ENCODE measurements at places on chromosomes 7 and 10.

DNA sequence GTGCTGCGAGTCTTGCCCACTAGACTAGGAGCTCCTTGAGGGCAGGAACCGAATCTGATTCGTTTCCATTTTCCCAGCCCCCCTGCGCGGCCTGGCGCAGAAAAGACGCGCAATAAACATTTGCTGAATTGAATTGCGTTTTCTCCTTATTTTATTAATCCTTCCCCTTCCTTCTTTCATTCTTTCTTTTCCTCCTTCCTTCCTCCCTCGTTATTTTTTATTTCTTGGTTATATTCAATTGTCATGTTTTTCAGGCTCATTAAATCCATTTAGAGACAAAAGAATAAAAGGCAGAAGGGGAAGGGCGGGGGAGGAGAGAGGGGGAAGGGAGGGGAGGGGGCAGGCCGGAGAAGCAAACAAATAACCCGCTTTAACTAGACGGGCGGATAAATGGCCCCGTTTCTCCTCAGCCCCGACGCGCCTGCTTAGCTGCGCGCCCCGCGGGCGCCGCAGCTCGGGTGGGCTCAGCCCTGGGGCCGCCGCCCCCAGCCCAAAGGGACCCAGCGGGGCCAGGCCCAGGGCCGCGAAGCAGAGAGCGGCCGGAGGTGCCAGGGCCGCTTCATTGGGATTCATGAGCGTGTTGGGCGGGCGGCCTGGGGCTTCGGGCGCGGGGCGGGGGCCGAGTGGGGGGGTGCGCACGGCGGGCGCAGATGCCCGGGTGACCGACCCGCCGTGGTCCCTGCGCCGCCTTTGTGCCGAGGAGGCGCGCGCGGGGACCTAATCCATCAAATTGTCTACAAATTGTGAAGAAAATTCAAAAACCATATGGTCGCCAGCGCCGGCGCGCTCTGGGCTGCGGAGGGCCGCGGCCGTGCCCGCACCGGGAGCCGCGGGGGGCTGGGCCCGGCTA lies 5.0 kb downstream of the LBX1 start:
- no peak for DNase-seq

- no peak for DNase-seq
Observed at GRCh38 chr10:43395571-43396060, 13.4 kb downstream of the HNRNPF start.

- no peak for DNase-seq
Observed at GRCh38 chr10:29443745-29444523, 155.1 kb downstream of the LYZL1 start.

- DNase-seq = no peak
Observed at GRCh38 chr10:606762-607544, 82.5 kb downstream of the DIP2C start.

- DNase-seq = no peak
Observed at GRCh38 chr7:128351296-128352152, 7.8 kb upstream of the RBM28 start.

GRCh38 chr7:95035295-95035694 lies 127.9 kb downstream of the PPP1R9A start:
- DNase-seq = no peak

DNA sequence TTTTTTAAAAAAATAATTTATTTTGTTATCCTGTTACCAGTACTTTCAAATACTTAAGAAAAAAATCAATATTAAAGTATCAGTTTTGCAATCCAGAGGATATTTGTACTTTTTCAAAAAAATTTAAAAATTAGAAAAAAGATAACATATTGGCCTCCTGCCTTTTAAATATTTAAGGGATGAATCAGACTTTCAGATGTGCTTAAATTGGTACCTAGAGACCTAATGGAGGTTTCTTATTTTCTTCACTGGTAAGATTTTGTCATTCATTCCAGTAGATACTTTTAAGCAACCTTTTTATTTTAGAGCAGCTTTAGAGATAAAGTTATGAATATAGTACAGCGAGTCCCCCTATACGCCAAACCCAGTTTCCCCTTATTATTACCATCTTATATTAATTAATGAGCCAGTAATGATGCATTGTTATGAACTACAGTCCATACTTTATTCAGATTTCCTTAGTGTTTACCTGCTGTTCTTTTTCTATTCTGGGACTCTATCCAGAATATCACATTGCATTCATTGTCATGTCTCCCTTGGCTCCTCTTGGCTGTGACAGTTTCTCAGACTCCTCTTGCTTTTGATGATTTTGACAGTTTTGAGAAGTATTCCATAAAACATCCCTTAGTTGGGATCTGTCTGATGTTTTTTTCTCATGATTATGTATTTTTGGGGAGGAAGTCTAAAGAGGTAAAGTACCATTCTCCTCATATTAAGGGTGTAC lies 34.2 kb downstream of the BICC1 start:
- DNase-seq = no peak

- DNase-seq = no peak
Observed at GRCh38 chr10:79910344-79910743, 38.6 kb downstream of the SFTPD start.

GRCh38 chr7:57339198-57339944 lies 110.6 kb upstream of the ZNF716 start:
- DNase-seq = no peak

- DNase-seq = no peak
Observed at GRCh38 chr10:89092439-89092838, 101.8 kb downstream of the FAS start.

DNA sequence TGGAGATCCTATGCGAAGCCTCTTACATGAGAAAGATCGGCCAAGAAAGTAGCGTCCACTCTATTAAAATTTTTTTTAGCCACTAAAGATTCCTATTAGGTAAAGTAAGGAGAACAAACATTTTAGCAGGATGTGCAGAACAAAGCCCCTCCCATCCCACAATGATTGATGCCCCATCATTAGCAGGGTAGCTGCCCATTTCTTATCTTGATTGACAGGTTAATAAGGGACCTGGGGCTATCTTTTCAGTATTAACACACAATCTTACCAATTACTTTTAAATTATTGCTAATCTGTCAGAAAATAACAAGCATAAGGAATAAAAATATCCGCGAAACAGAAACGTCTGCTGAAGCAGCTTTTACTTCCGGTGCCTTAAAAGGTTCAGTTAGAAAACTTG lies 5.1 kb downstream of the FZD8 start:
- no peak for DNase-seq

- DNase-seq = no peak
Observed at GRCh38 chr7:1977059-1977875, 255.5 kb downstream of the MAD1L1 start.

DNA sequence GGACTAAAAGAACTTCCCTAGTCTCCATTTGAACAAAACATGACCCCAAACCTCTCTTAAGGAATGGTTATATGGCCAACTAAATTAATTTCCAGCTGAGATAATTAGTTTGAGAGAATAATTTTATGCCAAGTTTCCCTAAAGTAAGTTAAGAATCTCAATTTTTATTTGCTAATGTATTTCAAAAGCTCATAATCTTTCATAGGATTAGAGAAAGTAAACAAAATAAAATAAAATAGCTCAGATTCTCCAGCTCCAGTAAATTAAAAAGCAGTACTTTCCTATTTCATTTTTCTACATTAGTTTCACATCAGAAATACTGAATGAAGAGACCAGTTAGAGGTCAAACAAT lies 44.4 kb downstream of the ENO4 start:
- DNase-seq = no peak

GRCh38 chr10:102712843-102713538 lies 1.2 kb downstream of the ARL3 start:
- DNase-seq = peak; percentile 16

GRCh38 chr7:95549818-95550529 lies 46.3 kb downstream of the PDK4 start:
- peak; percentile 86 for DNase-seq

DNA sequence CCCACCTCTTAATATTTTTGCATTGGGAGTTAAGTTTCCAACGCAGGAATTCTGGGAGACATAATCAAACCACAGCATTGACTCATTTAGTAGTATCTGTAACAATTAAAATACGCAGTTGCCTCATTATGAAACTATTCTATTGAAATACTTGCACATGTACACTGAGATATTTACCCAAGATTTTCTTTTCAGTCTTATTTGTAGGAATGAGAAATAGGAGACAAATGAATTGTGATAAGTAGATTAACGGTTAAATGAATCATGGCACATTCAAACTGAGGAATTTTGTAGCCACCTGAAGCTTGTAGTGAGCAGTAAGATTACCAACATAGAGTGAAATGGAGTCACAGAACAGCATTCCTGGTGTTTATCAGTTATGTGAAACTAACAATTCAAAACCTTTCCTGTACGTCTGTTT lies 18.1 kb downstream of the RP9 start:
- DNase-seq = no peak

GRCh38 chr7:30472784-30473775 lies 5.5 kb downstream of the NOD1 start:
- no peak for DNase-seq

GRCh38 chr7:47327346-47327697 lies 254.6 kb downstream of the TNS3 start:
- DNase-seq = no peak

GRCh38 chr7:156174428-156174827 lies 362.2 kb upstream of the SHH start:
- no peak for DNase-seq

GRCh38 chr10:6273351-6273750 lies 70.6 kb downstream of the PFKFB3 start:
- no peak for DNase-seq

GRCh38 chr7:36157527-36158320 lies 4.7 kb downstream of the EEPD1 start:
- DNase-seq = peak; percentile 51

- peak; percentile 29 for DNase-seq
Observed at GRCh38 chr7:23968791-23969190, 258.8 kb downstream of the STK31 start.

DNA sequence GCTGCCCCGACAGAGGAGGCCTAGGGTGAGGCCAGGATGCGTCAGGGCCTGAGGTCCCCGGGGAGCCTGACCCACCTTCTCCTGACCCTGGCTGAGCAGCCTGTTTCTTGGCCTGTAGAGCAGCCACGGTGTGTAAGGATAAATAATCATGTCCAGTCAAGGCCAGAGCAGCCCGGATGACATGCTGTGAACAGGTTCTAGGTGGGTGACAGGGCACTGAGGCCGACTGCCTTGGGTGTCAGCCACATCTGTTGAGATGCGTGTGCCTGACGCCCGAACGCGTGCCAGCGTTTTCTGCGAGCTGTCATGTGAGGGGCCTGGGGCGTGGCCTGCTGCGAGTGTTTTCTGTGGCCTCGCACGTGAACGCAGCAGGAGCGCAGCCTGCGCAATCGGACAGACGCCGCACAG lies 118.3 kb downstream of the FAM53B start:
- DNase-seq = no peak

DNA sequence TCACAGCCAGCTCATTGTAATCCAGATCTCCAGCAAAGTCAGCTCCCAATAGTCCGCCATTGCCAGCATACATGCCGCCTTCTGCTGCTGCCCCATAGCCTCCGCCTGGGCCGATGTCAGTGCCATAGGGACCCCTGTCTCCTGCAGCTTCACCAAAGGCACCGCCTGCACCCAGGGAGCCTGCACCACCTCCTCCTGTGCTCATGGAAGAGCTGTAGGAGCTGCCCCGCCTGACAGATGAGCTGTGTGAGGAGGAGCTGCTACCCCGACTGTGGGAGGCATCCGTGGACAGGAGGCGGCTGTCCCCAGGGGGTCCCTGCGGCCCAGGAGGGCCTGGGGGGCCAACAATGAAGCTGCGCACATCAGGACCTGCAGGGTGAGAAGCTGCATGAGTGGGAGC lies 51.7 kb downstream of the COL17A1 start:
- DNase-seq = no peak

DNA sequence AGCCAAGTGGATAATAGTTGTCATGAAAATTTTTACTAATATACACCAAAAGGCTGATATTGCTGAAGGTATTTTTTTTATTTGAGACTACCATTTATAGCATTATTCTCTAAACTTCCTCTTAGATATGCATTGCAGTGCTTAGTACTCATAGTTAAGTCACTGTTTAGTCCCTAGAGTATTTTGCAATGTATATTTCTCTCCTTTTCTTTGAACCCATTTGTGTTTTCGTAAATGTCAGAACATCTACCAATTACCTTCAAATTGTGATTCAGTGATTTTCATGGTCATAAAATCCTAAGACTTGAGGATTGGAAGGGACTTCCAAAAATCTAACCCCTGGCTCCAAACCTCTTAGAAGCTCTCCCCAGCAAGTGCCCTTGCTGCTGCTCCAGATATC lies 21.5 kb upstream of the CYP26C1 start:
- no peak for DNase-seq

- no peak for DNase-seq
Observed at GRCh38 chr7:33596686-33597085, 308.7 kb upstream of the BMPER start.

DNA sequence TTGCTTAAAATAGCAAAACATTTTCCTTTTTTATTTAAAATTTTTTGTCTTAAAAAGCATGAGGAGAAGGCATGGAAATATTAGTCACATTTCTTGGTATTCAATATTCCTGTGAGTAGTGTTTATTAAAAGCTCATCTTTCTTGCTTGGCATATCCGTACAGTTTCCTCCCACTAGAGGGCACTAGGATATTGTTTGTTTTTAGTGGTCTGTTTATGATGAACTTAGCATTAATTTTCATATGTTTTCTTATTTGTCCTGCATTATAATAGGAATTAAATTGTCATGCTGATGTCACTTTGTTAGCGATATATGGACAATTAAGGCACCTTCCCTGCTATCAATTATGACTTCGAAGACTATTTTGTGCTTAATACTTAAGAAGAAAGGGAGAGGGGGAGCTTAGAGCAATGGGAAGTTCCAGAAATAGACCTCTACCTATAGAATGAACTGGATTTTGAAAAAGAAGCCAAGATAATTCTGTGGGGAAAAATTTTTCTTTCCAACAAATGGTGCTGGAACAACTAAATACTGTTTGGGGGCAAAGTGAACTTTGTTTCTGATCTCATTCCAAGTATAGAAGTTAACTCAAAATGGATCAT lies 91.0 kb upstream of the STRIP2 start:
- peak; percentile 70 for DNase-seq

DNA sequence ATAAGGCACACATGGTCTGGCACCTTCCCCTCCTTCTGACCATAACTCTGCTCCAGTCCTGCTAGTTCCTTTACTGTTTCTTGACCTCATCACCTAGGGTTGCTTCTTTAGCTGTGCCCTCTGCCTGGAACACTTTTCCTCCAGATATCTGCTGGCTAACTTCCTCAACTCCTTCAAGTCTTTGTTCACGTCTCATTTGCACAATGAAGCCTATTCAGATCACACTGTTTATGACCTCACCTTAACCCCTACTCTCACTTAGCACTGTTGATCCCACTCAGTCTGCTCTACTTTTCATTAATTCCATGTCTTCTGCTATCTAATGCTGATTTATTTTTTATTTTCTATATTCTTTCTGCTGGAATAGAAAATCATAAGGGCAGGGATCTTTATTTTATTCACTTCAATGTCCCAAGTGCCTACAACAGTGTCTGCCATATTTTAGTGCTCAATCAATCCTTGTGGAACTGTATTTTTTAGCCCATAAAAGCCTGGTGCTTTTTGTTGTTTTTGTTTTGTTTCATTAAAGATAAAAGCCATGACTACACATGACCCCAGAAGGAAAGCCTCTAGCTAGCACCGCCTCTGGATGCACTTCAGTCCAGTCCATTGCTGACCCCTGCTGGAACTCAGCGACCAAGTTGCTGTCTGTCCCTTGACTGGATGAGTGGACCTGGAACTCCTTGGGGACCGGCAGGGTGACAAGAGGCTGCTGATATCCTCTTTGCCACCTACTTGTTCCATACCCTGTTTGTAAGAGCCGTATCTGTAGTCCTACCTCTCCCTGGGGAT lies 12.3 kb downstream of the KLF14 start:
- DNase-seq = peak; percentile 77

GRCh38 chr10:44557596-44558191 lies 172.8 kb upstream of the CXCL12 start:
- no peak for DNase-seq

- DNase-seq = peak; percentile 80
Observed at GRCh38 chr10:57628592-57629284, 639.0 kb downstream of the IPMK start.

GRCh38 chr7:106075937-106076336 lies 36.2 kb downstream of the SYPL1 start:
- DNase-seq = no peak
